ENCODE measurements at places on chromosomes 3 and 15. TPM values are rescaled to one million over a fixed set of nuclear protein-coding genes. Genes with fewer than 3 reads are reported as not detected.

DNA sequence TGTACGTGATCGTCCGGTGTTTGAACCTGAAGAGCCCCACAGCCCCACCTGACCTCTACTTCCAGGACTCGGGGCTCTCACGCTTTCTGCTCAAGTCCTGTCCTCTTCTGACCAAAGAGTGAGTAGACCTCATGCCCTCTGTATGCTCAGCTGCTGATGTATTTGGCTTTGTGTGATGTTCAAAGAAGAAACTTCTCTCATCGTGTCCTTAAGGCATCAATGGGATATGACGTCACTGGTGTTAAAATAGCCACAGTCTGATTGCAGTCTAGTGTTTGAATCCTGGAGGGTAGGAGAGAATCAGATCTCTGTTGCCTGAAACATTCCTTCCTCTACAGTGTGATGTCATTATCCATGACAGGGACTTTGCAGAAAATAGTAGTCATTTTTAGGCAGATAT is 28.1 kb downstream of the ABHD2 start:
- no peak overlapping the region for H3K4me3 ChIP-seq
- peaks cover 18% of the 10 kb centered on the region for H3K4me1 ChIP-seq
- no peak overlapping the region for H3K27ac ChIP-seq

- no peak overlapping the region for H3K27ac ChIP-seq
- no peaks in the 10 kb centered on the region for H3K27me3 ChIP-seq
- peak; percentile 71 for DNase-seq
- H3K4me3 ChIP-seq = peak overlapping the region; percentile 49
- H3K36me3 ChIP-seq = no peaks in the 10 kb centered on the region
Measured at GRCh38 chr3:188358787-188359493, 205.0 kb downstream of the LPP start.

DNA sequence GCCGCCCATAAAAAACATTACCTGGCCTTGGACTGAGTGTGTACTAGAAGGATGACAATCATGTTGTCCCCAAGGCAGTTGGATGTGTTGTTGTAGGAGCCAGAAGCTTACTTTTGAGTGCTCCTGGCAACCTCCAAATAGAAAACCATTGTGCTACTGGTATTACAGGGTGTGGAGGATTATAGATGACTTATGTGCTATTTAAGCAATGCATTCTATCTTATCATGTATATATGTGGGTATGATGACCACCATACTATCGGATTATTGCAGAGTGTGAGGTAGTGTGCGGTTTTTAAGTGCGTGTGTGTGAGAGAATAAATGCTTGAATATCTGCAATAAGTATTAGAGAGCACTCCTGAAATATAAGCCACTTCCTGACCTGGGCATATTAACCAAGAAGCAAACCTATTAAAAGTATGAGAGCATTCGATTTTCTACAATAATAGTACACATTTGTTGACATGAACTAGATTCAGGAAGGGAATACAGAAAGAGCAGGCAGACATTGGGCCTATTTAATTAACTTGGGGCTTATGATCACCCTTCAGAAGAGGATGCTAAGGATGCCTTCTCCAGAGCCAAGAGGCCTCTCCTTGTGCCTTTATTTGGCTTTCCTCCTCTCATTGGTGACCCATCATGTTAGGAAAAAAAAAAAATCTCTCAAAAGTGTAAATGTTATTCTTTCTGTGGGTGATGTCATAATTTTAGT is 11.7 kb upstream of the MBNL1 start:
- peak overlapping the region; percentile 86 for H3K27ac ChIP-seq
- no peak for DNase-seq
- peaks cover 88% of the 10 kb centered on the region for H3K4me1 ChIP-seq

DNA sequence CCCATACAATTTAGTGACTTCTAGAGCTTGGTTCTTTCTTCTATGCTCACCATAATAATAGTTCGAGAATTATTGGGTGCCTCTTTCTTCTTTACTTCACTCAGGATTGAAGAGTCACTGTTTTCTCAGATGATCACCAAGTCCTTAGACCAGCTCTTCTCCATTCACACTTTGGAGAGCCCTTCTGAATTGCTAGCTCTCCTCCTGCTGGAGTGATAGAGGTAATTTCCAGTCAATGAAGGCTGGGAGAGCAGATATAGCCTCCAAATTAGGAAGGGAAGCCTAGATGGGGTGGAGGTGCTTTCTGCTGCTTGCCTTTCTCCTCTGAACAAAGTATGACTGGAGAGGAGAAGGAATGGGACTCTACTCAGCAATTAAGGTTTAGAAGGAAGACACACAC is 10.7 kb upstream of the BBX start:
- no peaks in the 10 kb centered on the region for H3K4me1 ChIP-seq
- no peak for DNase-seq
- no peaks in the 10 kb centered on the region for H3K36me3 ChIP-seq

GRCh38 chr15:78651930-78652615 is 11.1 kb upstream of the CHRNB4 start:
- H3K27ac ChIP-seq = no peak overlapping the region
- DNase-seq = no peak
- H3K27me3 ChIP-seq = no peaks in the 10 kb centered on the region
- H3K4me1 ChIP-seq = no peaks in the 10 kb centered on the region
- no peaks in the 10 kb centered on the region for H3K36me3 ChIP-seq
- H3K4me3 ChIP-seq = no peak overlapping the region

GRCh38 chr3:194592798-194593752 is 40.1 kb downstream of the TMEM44 start:
- no peaks in the 10 kb centered on the region for H3K27me3 ChIP-seq
- DNase-seq = no peak
- H3K4me1 ChIP-seq = no peaks in the 10 kb centered on the region
- H3K27ac ChIP-seq = no peak overlapping the region

DNA sequence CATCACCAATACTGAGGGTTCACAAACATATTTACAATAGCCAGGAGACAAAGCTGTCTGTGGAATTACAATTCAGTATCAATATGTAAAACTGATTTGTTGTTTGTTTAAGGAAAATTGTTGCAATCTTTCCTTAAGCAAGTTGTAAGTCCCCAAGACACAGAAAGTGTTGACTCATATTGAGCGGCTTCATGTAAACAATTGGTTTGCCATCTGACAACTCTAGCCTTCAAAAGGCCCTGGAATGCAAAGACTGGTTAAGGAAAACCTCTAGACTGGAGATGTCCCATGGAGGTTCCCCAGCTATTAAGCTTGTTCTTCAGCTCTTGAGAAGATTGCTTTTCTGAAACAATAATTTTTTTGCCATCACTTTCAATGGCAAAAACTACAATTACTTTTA is 283.7 kb upstream of the PROK2 start:
- H3K4me1 ChIP-seq = no peaks in the 10 kb centered on the region
- no peak overlapping the region for H3K4me3 ChIP-seq
- no peak overlapping the region for H3K27ac ChIP-seq
- no peaks in the 10 kb centered on the region for H3K36me3 ChIP-seq
- H3K27me3 ChIP-seq = no peaks in the 10 kb centered on the region

DNA sequence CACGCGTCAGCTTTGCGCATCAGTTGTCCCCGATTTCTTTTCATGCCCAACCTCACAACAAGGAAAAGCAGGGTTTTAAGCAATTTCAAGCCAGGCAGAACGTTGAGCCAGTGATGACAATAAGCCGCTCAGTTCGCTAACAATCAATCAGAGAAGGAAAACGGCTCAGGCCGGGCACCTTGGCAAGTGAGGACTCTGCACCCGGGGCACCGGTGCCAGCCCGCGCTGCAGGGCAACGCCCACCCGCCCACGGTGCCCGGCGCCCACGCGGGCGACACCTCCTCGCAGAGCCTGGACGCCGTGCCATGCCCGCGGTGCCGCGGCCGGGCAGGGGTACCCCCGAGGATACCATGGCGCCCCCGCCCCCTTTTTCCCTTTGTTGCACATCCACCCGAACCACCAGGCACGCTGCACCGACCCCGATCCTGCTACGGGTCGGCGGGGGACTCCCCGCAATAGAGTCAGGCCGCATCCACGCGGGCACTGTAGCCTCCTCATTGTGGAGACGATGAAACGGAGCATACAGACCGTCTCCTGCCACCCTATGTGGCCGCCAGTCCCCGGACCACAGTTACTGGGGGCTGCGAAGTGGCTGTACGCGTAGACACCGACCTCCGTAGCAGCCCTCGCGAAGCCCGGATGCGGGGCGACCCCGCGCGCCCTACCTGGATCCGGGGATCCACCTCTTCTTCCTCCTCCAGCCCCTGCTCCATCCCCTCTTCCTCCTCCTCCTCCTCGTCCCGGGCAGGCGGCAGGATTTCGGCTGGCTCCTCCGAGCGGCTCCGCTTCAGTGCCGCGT is 581 bp downstream of the SH3BP5 start:
- peak; percentile 24 for DNase-seq
- H3K4me3 ChIP-seq = peak overlapping the region; percentile 85
- H3K4me1 ChIP-seq = peaks cover 45% of the 10 kb centered on the region

DNA sequence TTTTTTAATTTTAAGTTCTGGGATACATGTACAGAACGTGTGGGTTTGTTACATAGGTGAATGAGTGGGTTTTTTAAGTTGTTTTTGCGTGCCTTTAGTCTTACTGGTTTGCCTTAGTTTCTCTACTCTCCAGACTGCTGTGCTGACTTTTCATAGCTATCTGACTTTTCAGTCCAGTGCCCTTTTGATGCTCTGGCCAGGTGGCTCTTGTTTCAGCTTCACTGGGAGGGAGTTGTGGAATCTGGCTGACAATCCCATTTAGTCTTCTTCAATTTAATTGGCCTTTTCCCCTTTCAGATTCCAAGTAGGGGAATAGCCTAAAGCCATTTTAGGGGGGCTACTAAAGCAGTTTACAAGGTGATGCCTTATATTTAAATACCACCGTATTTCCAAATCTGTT is 30.1 kb downstream of the FNDC3B start:
- no peak for DNase-seq
- H3K4me3 ChIP-seq = no peak overlapping the region
- H3K27me3 ChIP-seq = no peaks in the 10 kb centered on the region
- no peak overlapping the region for H3K27ac ChIP-seq
- H3K36me3 ChIP-seq = no peaks in the 10 kb centered on the region
- no peaks in the 10 kb centered on the region for H3K4me1 ChIP-seq

DNA sequence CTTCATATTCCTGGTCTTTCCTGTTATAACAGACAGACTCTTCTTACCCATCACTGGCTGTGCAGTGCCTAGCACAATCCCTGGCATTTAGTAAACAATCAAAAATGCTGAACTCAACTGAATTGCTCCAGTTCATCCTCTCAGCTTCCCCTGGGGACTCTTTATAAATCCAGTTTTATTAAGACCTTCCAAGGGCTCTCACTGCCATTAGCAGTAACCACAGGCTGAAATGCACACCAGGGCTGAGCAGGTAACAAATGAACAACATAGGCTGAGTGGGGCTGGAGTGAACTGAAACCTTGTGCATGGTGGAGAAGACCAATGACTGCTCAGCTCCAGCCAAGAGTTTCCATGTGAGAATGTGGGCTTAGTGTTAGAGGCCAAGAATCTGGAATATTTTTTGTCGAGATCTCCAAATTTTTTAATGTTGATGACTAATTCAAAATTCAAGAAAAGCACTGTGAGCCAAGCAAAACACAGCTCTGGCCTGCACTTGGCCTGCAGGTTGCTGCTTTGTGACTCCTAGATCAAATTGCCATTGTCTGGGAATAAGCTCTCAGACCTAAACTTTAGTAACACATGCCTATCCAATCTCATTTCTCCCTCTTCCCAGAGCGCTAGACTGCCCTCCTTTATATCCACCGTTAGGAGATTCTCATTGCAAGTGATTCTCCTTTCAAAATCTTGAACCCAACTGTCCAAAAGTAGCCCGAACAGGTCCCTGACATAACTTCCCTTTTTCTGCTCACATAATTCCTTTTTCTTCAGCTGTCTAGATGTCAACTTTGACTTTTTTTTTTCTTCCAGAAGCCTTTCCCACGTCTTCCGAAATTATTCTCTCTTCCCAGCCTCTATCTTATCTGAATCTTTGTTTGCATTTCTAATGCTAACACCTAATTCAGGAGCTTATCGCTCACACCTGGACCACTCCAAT is 7.4 kb downstream of the SQOR start:
- peaks cover 39% of the 10 kb centered on the region for H3K4me1 ChIP-seq
- DNase-seq = no peak
- H3K27me3 ChIP-seq = no peaks in the 10 kb centered on the region

DNA sequence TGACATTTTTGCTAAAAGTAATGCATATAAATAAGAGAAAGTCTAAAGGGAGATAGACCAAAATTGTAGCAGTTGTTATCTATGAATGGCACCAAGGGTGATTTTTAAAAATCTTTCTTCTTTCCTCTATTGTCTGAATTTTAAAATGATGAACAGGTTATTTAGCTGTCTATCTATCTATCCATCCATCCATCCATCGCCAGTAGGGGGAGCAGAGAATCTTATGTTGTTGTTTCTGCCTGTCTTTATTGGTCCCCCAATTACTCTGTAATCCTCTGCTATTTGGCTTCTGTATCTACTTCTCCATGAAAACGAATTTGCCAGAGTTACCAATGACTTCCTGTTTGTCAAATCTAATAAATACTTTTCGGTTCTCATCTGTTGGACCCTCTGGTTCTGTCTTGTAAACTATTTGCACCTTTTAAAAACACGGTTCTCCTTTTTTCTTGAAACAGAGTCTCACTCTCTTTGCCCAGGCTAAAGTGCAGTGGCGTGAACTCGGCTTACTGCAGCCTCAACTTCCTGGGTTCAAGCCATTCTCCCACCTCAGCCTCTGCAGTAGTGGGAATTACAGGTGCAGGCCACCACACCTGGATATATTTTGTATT is 86.0 kb downstream of the ECT2 start:
- no peaks in the 10 kb centered on the region for H3K27me3 ChIP-seq
- H3K4me1 ChIP-seq = no peaks in the 10 kb centered on the region
- DNase-seq = no peak
- H3K4me3 ChIP-seq = no peak overlapping the region

- no peaks in the 10 kb centered on the region for H3K27me3 ChIP-seq
- H3K27ac ChIP-seq = no peak overlapping the region
- no peak overlapping the region for H3K4me3 ChIP-seq
- peaks cover 4% of the 10 kb centered on the region for H3K4me1 ChIP-seq
Measured at GRCh38 chr3:72380711-72381493, 467.3 kb downstream of the SHQ1 start.

Gene C3orf70
- total RNA-seq = not detected

Gene LRTM1
- not detected for total RNA-seq

Gene NDUFAF3
- 57.8 TPM for total RNA-seq

Gene CERS3
- 0.17 TPM for total RNA-seq

Gene HYAL3
- total RNA-seq = 2.4 TPM

Gene SQOR
- total RNA-seq = 47.3 TPM

Gene KAT2B
- total RNA-seq = 185 TPM

Gene ZNF620
- 2.4 TPM for total RNA-seq

Gene TRH
- not detected for total RNA-seq
